ENCODE measurements at places on chromosomes 5 and 9.

- DNase-seq: no peak
These were observed 29.9 kb downstream of the SPACA9 start for GRCh38 chr9:132908635-132909034.

DNA sequence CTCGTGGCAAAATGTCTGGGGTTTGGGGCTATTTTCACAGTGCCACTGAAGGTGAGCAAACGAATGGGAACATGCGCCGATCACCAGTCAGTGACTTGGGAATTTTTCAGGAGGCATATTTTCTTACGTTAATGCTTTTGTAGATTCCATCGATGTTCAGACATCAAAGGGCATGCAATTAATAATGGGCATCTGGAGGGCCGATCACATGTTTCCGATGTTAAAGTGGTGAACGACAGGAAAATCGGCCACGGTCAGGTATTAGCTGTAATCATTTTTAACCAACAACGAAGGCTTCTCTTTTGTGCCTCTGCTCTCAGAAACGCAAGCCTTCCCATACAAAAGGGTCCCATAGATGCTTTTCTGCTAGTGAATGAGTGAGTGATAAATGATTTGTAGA lies 155.0 kb upstream of the PITX1 start:
- no peak for DNase-seq

GRCh38 chr5:119028575-119028974 lies 40.2 kb upstream of the DTWD2 start:
- no peak for DNase-seq

DNA sequence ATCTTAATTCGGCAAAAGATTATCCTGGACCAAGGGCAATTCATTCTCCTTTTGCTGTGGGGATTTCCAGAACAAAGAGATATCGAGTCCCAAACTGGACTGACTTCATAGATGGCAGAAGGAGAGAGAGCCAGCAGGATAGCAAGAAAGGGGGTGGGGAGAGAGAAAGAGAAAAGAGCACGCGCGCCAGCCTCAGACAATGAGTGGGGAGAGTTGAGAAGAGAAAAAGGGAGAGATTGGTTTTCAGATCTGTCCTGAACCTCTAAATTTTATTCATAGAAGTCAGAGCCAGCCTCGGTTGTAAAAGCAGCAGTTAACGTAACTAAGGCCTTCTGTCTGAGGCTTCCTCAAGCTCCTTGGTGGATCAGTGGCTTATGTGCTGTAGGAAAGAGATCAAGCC lies 55.3 kb upstream of the ALDH1B1 start:
- DNase-seq: no peak

GRCh38 chr9:18015116-18015515 lies 436.2 kb downstream of the SH3GL2 start:
- no peak for DNase-seq

DNA sequence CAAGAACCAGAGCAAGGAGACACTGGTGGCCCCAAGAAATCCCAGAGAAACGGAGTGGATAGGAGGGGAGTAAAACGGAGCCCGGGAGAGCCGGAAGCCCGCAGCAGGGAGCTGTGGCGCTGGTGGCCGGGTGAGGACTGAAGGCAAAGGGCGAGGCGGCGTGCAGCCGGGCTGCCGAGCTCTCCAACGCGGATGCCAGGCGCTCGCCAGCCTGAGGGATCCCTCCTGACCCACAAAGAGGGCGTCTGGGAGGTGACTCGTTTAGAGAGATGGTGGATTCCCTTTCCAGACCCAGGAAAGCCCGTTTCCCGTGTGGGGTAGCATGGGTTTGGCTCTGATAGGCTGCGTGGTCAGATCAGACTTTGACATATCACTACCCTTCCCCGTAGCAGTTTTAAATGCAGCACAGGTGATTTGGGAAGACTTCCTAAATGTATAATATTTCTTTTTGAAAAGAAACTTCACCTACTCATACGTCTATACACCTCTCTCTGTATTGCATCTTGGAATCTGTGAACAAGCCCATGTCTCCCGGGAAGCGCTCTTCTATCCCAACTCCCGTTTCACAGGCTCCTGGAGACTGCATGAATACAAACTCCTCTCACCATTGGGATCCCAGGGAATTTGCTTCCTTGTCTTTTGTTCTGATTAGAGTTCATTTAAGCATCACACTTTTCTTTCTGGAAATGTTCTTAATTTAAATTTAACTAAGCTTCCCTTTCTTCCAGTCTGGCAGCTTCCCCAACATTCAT lies 158.1 kb downstream of the C9orf152 start:
- DNase-seq: peak; percentile 59

DNA sequence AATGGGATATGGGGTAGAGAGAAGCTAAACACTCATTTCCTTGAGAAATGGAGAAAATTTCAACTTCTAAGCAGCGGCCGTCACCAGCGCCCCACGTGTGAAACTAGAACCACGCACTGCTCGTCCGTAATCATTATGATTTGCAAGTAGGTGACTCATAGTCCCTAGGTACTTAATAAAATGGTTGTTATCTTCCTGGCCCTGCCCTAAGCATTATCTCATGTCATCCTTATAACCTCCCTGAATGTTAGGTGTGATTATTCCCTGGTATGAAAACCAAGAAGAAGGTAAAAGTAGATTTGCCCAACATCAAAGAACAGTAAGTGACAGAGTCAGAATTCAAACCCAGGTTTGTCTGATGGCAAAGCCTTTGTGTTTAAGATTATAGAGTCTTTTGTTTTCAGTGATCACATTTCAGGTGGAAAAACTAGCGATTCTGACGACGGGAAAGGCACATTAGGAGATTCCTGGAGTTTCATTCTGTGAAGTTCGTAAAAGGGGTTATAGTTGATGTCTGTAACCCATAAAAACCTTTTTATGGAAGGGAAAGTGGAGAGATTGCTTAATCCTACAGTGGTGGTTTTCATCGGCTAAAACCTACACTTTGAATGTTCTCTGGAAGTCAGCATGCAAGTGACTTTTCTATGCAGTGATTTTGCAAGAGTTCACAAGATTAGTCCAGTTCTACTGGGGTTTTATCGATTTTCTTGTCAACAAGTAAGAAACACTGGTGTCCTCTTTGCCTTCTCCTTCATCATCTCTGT lies 202.9 kb upstream of the WWC1 start:
- DNase-seq: no peak

- DNase-seq: no peak
These were observed 72.0 kb upstream of the IQGAP2 start for GRCh38 chr5:76331126-76331525.

DNA sequence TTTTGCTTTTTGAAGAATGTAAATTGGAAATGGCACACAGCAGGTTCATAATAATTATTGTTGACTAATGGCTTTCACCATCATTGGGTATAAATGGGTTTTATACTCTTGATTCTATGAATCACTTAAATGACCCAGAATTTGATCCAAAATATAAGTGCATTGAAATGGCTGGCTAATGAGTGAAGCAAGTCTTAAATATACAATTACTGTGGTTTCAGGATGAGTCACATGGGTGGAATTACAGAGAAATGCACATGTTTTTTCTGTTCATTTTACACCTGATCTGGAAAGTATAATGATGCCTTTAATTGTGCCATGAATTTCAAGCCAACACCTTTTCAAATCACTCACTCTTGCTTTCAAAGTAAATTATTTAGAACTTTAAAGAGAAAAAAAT lies 380.8 kb upstream of the CD180 start:
- no peak for DNase-seq

- DNase-seq: no peak
These were observed 12.1 kb downstream of the MRPL36 start for GRCh38 chr5:1787472-1788047.

- no peak for DNase-seq
These were observed 30.9 kb downstream of the CSF1R start for GRCh38 chr5:150055326-150056074.

DNA sequence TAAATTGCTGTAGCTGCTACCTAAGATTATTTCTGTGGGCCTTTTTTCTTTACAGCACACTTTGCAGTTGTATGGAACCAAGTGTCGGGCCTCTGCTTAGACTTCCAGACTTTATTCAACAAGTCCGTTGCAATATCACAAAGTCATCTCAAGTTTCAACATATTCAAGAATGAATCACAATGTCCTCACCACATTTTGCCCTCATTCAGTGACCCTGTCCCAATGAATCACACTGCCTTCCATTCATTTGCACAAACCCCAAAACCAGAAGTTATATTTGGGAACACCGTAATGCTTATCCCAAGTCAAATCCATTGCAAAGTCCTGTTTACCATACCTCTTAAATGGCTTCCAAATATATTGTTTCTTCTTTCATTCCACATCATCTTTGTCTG lies 439.6 kb downstream of the CSNK1G3 start:
- DNase-seq: no peak

GRCh38 chr5:170138273-170138672 lies 32.6 kb downstream of the FOXI1 start:
- no peak for DNase-seq

GRCh38 chr5:109900911-109901627 lies 211.3 kb downstream of the MAN2A1 start:
- no peak for DNase-seq

- no peak for DNase-seq
These were observed 27.3 kb downstream of the PROP1 start for GRCh38 chr5:177968661-177969211.

DNA sequence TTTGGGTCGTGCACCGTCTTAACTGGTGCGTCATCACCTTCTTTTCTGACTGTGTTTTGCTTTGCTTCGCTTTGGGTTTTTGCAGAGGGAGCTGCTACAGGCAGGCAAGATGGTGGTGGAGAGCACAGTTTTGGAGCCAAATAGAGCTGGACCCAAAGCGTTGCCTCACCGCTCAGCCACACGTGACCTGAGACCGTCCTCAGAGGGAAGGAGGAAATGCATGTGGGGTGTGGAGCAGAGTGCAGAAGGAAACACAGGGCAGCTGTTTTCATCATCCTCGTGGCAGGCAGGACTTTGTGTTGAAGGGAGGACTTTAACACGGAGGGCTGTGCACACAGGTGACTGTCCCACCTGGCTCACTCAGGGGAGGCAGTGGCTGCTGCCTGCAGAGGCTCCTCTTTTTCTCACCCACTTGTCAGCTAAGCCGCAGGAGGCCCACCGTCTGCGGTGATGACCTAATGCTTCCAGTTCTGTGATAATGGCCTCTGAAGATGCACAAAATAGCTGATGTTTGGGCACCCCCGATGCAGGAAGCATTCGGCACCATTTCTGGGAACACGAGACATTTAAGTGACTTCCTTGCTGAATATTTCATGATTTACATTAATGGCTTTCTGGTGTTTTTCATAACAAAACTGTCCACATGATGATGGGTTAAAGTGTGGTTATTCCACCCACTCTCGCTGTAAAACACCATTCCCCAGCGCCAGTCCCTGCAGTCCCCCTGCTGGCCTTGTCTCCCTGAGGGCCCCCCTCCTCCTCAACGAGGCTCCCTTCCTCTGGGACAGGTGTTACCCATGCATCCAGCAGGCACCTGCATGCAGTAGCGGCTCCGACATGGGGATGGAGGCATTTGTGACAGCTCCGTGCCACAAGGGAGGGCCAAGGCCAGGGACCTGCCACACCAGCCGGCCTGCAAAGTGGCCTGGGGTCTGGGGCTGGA lies 12.4 kb upstream of the UBAC1 start:
- no peak for DNase-seq

DNA sequence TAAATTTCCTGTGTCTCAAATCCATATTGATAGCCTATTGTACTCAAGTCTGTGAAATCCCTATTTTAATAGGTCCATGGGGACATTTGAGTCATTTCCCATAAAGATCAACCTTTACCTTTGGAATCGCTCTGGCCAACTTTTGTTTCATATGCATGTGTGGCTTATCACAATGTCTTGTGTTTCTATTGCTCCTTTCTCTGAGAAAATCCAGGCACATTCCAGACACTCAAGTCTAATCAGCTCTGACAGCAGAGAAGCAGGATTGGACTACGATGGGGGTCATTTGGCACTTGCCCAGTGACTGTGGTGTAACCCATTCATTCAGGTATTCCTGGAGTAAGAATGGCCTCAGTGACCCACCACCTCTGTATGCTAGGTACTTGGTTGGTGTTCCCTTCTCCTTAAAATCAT lies 48.4 kb downstream of the ACTBL2 start:
- no peak for DNase-seq

GRCh38 chr9:89080193-89080592 lies 88.9 kb downstream of the S1PR3 start:
- DNase-seq: no peak

DNA sequence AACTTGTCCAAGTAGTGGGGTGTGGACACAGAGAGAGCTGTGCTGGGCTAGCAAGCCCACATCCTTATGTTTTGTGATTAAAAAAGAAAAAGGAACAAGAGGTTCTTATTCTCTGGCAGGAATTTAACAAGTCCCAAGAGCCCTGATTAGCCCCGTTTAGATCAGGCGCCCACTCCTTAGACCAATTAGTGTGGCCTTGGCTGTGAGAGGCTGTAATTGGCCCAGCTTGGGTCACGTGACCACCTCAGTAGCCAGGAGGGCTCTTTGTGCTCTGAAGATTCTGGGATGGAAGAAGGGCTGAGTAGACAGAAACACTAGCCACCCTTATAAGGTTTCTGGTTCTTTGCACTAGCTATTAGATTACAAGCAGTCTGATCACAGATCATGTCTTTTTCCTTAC lies 31.1 kb downstream of the GCNT4 start:
- DNase-seq: no peak

GRCh38 chr9:12882430-12882829 lies 107.6 kb downstream of the LURAP1L start:
- DNase-seq: no peak

DNA sequence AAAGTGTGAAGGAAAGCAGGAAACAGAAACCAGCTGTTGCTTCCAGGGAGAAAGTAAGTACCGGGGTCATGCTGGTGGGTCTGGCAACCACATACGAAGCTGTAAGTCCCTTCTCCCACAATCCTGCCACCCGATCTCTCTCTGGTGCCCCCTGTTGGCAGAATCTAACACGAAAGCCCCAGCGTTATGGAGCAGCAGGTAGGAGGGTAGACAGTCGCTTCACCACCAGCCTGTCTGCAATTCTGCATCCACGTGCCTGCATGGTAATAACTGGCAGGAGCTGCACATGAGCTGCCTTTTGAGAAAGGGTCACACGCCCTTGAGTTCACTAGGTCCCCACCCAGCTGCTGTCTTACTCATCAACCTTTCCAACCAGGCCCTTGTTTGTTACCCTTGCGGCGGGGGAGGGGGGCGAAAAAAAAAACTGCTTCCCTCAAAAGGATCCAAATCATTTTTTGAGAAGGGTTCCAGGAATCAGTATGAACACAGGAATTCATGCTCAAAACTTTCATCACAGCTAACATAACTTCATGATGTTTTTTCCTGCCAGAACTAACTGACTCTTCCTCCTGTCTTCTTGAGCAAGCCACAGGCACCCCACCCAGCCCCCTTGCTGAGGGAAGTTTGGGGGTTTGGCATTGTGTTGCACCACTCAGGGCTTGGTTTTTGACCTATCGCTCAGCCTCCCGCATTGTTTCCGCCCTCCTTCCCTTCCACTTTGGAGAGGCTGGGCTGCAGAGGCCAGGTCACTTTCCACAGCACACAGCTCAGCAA lies 19.6 kb upstream of the TMEM252 start:
- peak; percentile 63 for DNase-seq

DNA sequence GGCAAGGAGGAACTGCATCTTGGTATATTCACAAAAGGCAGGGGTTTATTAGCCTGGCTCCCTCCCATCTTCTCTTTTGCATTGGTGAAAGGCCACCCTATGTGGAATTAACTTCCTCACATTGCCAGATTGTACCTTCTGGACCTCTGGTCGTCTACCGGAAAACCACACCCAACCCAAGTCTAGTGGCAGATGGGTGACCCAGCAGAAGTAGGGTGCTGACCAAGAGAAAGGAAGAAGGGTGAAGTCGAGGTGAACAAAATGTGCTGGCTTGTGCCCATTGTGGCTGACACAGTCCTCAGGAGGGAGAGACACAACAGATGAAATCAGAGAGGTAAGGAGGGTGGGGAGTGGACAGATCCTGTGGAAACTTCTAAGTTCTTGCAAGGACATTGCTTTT lies 39.8 kb upstream of the DAP start:
- no peak for DNase-seq
